ENCODE measurements at places on chromosomes 1 and 21.

- DNase-seq: no peak
These were observed 21.8 kb upstream of the SARS1 start for GRCh38 chr1:109191891-109192290.

DNA sequence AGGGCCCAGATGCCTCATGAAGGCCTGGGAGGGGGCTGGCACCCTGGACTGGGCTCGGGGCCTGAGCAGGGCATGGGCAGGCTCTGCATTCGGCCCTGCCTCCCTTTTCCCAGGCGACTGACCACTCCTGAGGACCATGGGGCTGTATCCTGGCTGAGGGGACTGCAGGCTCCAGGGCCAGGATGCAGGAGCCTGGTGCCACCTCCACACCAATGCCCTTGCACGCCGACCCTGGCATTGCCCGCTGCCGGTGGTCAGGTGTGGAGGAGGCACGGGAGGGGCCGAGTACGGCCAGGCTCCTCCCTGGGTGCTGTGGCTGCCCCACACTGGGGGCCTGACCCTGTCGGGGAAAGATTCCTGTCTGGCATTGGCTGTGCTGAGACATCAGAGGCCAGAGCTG, 128.9 kb downstream of the SIK1 start:
- DNase-seq: no peak

DNA sequence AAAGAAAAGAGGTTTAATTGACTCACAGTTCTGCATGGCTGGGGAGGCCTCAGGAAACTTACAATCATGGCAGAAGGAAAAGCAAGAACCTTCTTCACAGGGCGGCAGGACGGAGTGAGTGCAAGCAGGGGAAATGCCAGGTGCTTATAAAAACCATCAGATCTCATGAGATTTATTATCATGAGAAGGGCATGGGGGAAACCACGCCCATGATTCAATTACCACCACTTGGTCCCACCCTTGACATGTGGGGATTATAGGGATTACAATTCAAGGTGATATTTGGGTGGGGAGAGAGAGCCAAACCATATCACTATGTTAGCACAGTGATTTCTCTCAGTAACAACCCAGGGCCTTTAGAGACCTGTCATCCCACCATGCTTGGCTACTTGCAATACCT, 39.9 kb downstream of the LRRN2 start:
- DNase-seq: no peak

DNA sequence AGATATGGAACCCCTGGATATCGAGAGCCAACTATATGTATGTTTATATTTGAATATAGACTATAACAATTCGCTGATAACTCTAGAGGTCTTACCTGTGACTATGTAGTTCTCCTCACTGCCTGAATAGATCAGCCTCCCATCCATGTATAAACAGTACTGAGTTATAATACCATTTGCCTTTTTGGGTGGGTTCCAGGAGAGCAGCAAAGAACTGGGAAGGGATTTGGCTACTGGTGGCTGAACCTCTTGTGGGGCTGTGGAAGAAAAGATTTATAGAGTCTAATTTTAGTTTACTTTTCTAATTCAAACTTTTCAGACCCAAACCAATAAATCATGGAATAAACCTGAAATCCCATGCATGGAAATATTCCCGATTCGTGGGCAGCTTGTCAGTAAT, 376.9 kb downstream of the USH2A start:
- DNase-seq: no peak

DNA sequence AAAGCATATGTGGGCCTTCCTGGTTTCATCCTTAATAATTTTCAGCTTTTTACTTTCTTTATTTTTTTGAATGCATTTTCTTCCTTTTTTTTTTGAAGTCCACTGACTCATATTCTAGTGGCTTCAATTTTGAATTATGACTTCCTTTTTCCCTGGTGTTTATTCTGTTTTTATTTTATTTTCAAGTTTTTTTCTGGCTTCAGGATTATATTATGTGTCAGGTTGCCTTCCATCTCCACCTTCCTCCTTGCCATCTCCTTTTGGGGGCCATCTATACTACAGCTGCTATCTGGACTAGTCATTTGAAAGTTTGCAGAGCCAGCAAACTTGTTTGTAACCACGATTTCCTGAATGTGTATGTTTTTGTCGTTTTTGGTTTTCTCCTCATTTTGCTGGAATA, 117.6 kb downstream of the LEPR start:
- no peak for DNase-seq

DNA sequence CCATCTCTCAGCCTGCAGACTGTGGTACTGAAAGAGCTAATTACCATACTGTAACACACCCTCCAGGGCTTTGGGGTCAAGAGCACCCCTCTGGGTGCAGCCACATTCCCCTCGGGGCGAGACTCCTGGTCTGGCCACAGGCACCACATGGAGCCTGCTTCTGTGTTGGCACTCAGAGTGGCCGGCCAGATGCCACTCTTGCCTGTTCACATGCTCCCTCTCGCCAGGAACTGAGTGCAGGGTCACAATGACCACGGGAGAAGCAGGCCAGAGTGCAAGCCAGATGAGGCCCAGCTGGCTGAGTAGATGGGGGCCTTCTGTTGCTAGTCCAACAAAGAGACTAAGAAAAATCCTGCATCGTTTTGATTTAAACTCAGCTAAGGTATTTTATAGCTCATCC, 864.0 kb downstream of the KCNT2 start:
- no peak for DNase-seq

Data from esophagus squamous epithelium (tissue), 5 donors.